Activated T-helper 1 cell treated with anti-CD3 and anti-CD28 coated beads, Interleukin-2, amount 50 U/mL, for 16 hours (primary cell): ENCODE measurements at places on chromosomes 1 and 21.

- DNase-seq = no peak
Measured at GRCh38 chr1:200374569-200375295, 35.1 kb downstream of the ZNF281 start.

DNA sequence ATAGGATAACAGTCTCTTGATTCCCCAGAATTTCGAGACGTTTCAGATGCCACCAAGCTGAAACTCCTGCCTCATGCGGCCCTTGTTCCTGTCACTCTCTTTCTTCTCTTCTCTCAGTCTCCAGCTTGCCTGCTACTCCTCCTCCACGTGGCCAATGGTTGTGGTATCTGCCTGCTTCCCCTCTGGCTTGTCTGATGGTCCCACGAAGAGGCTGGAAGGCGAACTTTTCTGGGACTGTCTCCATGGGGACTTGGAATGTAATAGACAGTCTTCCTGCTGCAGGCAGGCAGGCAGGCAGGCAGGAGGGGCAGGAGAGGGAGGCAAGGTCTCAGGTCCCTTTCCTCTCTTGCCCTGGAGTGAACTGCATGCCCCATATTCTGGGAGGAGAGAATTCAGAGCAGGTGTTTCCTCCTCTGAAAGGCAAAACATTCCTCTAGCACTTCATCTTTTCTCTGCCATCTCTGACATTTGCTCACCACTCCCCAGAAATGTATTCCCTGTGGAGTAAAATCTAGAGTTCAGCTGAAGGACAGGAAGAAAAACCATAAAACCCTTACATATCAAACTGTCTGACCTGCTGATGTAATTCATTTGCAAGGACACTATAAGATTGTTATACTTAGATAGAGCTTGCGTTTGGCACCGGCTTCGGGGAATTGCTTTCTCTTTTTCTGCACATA lies 64.1 kb upstream of the GNG12 start:
- no peak for DNase-seq

DNA sequence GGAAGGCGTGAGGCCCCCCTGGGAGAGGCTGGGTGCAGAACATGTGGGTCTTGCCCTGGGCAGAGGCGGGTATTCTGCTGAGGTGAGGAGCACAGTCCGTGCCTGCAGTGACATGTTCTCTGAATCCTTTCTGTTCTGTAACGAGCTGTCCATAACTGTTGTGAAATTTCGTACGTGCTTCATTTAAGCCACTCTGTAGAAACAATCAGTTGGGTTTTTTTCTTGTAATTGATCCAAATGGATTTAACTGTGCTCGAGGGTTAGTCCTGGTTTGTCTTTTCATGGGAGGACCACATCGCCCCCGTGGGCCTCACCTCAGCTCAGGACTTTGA lies 45.4 kb upstream of the DIP2A start:
- no peak for DNase-seq

GRCh38 chr1:246583448-246584185 lies 17.4 kb downstream of the CNST start:
- DNase-seq = no peak

GRCh38 chr1:21297975-21298374 lies 7.7 kb upstream of the ECE1 start:
- no peak for DNase-seq

- no peak for DNase-seq
Measured at GRCh38 chr1:180956028-180956640, 43.4 kb downstream of the KIAA1614 start.

- no peak for DNase-seq
Measured at GRCh38 chr1:238089615-238090014, 198.9 kb upstream of the ZP4 start.

DNA sequence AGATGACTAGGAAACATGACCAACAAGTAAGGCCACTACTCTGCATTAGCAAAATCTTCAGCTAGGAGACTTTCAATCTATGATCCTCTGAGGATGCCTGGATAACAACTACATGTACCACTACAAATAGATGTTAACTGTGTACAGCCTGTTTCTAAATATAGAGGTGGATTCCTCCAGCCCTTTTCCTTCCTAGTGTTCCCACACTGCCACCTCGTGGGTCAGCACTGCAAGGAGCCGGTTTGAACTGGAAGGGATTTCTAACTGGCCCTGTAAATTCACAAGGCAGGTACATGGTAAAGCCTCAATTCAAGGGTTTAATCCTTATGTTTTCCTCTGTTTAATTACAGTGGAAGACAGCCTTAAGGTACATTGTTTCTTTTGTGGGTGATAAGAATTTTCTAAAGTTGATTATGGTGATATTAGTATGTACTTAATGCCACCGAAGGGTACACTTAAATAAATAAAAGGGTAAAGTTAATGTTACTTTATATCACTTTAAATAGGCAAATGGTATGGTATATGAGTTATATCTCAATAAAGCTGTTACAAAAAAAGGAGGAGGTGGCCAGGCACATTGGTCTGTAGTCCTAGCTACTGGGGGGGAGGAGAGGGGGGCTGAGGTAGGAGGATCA lies 14.4 kb downstream of the SMYD3 start:
- no peak for DNase-seq

- DNase-seq = no peak
Measured at GRCh38 chr21:15567191-15567590, 162.6 kb upstream of the USP25 start.

- DNase-seq = no peak
Measured at GRCh38 chr1:117286562-117286961, 75.8 kb upstream of the VTCN1 start.

DNA sequence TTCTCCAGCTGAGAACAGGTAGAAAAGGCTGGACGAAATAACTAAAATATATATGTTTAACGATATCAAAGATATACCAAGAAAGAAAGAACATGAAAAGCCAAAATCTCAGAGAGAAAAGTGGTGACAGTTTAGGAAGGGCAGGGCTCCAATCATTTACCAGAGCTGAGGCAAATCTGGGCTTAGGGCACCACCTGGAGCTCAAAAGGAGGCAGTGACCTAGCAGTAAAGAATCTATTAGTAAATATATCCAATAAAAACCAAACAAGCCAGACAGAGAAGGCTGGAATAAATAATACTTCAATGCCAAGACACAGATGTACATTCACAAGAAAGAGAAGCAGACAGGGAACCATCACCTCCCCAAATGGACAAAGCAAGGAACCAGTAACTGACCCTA lies 43.5 kb downstream of the CHIA start:
- DNase-seq = peak; percentile 18

DNA sequence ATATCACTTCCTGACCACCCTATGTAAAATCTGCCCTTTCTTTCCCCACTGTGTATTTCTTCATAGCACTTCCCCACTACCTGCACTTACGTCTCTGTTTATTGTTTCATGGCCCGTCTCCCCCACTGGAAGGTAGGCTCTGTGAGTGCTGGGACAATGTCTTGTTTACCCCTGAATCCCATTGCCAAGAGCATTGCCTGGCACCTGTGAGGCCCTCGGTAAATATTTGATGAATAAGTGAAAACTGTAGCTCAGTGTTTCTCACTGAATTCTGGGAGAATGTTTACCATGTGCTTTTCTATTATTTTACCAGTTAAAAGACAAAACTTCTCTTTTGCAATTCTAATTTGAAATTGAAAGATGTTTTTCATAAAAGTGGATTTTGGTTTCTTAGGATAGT lies 11.8 kb downstream of the NFASC start:
- DNase-seq = no peak

GRCh38 chr1:108830119-108831008 lies 26.5 kb downstream of the AKNAD1 start:
- DNase-seq = no peak

DNA sequence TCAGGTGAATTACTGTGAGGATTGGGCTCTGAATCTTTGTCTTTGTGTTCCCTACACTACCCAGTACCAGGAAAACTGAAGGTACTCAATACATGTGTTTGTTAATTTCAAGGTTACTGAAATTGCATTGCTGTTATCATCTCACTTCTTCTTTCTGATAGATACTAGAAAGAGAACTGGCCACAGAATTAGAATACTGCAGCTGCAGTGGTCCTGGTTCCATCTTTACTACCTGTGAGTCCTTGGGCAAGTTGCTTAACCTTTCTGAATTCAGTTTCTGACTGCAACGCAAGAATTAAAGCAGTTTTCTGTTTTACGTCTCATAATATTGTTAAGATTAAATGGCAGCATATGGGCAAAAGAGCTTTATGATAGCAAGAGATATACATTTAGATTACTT lies 263.5 kb downstream of the LMO4 start:
- no peak for DNase-seq

DNA sequence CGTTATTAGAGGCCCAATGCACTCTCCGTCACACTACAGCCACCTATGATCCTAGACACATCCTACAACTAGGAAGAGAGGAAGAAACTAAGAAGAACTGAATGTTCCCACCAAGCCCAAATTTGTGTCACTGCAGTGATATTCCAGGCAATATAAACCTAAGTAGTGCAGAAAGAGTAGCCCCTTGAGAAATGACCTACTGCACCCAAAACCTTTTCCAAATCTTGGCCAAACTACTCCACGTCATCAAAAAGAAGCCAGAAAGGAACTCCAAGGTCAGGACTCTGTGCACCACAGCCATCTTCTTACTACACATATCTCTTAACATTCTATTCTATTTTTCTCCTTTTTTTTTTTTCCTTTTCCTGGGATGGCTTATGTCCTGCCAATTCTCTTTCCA lies 60.2 kb downstream of the ADAMTS1 start:
- DNase-seq = no peak

DNA sequence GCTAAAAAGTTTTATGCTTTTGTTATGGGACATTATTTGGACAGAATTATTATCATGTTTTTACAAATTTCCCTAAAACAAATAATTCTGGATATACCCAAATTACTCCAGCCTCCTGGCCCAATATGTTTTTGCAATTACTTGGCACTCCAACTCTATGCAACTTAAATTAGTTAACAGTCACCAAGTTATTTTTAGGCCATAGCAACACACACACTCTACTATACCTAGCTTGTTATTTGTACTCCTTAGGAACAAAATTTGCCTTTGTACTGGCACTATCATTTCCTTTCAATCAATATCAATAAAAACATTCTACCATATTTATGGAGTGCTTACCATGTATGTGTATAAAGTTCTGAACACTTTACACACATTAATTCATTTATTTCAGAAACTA lies 7.7 kb downstream of the DUSP10 start:
- no peak for DNase-seq

DNA sequence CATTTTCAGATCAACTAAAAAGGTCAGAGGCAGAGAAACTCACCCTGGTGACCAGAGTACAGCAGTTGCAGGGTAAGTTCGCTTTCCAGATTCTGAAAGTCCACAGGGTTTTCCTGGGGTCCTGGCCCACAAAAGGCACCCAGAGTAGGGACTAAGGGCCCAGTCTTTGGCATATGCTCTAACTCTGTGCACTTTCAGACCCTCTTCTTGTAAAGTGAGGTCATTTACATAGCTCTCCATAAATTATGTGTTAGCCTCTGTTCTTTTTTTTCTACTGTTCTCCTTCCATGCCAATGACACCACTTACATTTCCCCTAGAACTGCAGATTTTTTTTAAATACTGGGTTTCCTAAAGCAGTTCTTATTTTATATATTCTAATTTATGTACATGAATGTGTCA lies 6.3 kb downstream of the C1orf74 start:
- DNase-seq = no peak
